ENCODE measurements at places on chromosomes 13 and 19.

- DNase-seq = no peak
Measured at GRCh38 chr19:33427801-33428626, 54.5 kb downstream of the CEBPG start.

DNA sequence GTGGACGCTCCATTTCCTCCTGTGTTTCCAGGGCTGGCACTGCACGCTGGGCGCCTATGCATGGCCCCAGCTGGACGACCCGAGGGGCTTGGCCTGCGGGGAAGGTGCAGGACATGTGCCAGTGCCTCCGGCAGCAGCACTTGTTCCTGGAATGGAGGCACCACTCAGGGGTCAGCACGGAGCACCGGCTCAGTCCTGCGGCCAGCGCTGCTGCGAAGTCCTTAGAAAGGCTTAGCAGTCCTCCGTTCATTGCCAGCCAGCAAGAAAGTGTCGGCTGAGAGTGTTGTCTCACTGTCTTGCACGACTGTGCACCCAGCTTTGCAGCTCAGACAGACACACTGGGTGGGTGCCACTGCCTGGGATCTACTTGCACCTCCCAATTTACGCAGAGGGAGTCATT lies 36.1 kb upstream of the TUBGCP3 start:
- no peak for DNase-seq

DNA sequence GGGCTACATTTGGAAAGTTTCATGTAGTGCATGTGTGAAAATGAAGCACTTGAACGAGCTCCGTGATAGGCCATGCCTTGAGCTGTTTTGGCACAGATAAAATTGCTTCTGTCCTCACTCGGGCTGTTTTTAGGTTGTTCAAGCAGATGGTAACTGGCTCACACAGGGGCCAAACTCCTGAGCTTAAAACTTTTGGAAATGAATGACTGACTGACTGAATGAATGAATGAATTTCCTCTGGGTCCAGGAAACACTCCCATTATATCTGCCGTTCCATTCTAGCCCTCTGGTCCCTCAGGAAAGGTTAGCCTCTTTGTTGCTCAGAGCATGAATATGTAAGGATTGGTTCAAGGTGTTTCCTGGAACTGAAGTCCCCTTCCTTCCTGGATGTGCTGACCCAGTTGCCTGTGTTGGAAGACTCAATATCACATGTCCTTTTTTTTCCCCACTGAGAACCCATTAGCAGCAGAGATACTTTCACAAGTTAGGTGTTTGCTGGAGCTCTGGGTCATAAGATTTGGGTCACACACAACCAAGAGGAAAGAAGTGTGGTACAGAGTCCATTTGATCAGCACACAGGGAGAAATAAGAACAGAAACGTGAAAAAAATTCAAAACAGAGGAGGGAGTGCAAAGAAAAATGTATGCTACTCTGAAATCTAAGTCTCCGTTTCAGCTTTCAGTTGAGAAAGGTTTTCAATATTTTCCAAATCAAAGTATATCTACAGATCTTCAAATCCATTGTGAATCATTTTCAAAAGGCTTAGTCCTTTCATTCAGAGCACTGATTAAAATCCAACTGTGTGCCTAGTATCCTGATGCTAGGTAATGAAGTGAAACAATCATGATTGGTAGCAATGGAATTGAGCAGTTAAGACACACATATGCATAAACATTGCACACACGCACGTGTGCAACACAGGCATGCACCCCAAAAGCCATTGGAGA lies 18.9 kb downstream of the MBNL2 start:
- no peak for DNase-seq

GRCh38 chr13:26987486-26988013 lies 184.1 kb downstream of the USP12 start:
- no peak for DNase-seq

GRCh38 chr13:26541678-26542568 lies 15.6 kb upstream of the WASF3 start:
- no peak for DNase-seq

DNA sequence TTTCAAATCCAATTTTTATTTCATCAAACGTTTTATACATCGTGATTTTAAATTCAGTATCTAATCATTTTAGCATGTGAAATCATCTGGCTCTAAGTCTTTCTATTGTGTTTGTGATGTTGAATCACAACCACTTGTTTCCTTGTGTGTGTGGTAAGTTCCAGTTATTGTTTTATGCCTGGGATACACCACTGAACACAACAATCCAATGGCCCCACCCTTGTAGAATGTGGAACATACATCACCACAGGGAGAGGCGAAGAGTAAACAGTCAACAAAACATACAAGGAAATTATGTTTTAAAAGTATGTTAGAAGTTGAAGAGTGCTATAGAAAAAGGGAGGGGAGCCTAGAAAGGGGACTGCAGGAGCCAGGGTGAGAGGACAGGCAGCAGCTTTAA lies 100.5 kb downstream of the EPSTI1 start:
- DNase-seq = no peak

DNA sequence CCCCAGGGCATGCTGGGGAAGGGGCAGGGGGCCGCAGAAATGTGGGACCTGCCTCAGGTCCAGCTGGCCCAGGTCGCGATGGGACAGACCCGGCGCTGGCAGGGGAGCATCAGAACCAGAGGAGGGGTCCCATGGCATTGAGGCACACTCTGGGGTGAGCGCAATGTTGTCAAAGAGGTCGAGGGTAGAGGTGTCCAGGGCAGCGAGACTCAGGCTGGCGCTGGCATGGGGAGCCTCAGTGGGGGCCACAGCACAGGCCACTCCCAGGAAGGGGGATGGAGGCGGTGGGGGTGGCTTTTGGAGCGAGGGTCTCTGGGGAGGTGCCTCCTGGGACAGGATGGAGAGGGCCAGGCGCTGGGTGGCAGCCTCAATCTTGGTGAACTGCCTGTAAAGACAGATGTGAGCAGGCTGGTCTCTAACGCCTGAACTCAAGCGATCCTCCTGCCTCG lies 944 bp downstream of the C19orf85 start:
- no peak for DNase-seq

DNA sequence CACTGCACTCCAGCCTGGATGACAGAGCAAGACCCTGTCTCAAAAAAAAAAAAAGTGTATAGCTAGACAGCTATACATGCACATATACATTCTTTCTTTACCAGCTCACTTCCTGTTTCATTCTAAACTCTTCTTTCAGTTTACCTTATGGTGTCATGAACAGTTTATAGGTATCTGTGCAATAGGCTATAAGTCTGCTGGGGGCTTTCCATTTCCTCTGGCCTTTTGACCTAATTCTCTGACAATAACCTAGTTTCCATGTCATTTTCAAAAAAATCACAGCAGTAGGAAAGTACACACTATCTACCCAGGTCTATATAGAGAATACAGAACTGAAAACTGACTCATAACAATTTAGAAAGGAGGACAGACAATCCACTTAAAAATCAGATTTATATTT lies 24.4 kb upstream of the URAD start:
- no peak for DNase-seq

- no peak for DNase-seq
Measured at GRCh38 chr13:64130600-64130999, 2715.0 kb upstream of the PCDH20 start.

DNA sequence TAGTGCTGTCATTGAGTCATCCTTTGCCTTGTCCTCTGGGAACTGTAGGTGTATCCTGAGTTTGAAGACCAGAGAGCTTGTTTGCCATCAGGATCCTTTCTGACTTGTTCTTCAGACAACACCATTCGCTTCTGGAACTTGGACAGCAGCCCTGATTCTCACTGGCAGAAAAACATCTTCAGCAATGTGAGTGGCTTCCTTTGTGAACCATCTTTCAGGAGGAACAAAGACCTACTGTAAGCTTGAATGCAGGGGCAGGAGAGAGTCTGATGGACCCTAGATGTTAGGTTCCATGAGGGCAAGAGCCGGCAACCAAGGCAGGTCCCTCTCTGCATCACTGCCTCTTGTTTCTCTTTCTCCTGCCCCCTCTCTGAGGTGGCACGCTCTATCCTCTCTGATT lies 26.7 kb downstream of the WDR62 start:
- no peak for DNase-seq
